ENCODE measurements at places on chromosomes 4 and X.

DNA sequence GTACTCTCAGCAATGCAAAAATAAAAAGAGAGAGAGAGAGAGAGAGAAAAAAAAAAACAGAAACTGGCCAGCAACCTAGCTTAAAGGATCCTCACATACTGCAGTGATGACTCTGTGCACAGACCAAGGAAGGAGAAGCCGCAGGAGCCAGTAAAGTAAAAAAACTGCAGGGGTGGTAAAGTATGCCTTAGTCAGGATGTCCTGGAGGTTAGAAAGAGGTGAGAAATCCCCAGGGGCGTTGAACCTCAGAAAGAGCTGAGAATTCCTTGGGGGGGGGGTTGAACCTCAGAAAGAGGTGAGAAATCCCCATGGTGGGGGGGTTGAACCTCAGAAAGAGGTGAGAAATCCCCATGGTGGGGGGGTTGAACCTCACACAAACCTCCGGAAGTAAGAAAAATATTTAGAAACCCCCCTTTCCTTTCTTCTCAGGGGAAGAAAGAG, 48.0 kb downstream of the MAGEA9 start:
- no peak for DNase-seq

DNA sequence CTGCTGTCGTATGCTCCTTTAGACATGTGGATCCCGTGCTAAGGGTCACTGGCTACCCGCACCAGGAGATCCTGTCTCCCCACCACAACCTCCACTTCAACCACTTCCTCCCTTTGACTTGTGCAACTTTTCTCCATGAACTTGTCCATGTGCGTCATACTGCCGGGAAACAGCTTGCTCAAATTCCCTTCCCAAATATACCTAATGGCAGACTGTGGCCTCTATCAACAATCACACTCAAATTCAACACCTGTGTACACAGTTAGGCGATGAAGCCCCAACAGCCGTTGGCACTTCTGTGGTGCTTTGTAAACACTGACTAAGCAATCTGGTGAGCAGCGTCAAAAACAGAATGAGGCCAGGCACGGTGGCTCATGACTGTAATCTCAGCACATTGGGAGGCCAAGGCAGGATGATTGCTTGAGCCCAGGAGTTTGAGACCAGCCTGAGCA, 49.5 kb downstream of the CD99L2 start:
- DNase-seq, result no peak

DNA sequence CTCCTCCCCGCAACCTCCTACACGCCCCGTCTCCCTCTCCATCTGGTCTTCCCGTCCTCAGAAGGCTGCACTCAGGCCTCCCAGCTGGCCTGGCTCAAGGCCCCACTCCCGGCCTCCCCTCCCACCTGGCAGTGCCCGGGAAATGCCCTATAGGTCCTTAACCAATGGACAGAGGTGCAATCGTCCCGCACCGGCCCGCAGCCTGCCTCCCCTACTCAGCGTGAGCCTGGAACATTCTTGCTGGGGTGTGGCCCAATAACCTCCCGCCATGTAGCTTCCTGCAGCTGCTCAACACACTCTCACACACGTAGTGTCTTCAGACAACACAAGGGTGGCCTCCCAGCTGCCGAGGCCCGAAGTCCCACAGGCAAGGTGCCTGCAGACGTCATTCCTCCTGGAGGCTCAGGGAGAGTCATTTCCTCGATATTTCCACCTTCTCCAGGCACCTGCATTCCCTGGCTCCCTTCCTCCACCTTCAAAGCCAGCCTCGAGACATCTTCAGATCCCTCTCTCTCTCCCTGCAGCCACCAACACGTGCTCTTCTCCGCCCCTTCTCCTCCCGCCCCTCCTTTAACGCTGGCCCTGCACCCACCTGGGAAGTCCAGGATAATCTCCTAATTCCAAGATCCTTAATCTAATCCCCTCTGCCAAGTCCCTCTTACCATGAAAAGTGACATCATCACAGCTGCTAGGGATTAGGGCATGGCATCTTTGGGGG, 56.2 kb downstream of the ADRA2C start:
- DNase-seq, result no peak

- DNase-seq, result no peak
Observed at GRCh38 chr4:119597377-119597776, 31.2 kb downstream of the PDE5A start.

GRCh38 chr4:13244444-13244843, 239.7 kb downstream of the RAB28 start:
- no peak for DNase-seq

- DNase-seq, result no peak
Observed at GRCh38 chr4:174582463-174582862, 60.2 kb upstream of the HPGD start.

GRCh38 chrX:138777230-138777629, 65.7 kb upstream of the FGF13 start:
- DNase-seq, result no peak

DNA sequence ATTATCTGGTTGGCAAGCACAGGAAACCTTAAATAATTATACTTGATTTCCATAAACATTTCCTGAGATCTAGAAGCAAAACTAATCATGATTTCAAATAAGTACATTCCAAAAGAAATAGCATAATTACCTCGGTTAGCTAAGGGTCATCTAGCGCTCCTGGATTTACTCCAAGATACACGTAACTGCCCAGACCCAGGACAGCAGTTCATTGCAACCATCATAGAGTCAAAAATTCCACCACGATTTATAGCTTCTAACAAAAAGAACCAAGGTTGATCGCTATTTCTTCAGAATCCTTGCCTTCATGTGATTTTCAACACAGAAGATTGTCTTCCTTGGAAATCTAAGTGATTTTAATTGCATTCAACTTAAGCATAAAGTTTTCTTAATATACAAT, 1235.5 kb upstream of the TENM3 start:
- DNase-seq, result no peak

GRCh38 chr4:67134616-67135015, 410.7 kb downstream of the CENPC start:
- no peak for DNase-seq

- peak; percentile 42 for DNase-seq
Observed at GRCh38 chrX:153459986-153460385, 10.4 kb downstream of the HAUS7 start.

GRCh38 chr4:140808256-140808655, 52.1 kb upstream of the TBC1D9 start:
- DNase-seq, result no peak

- no peak for DNase-seq
Observed at GRCh38 chr4:77347351-77347966, 190.5 kb downstream of the CCNG2 start.

DNA sequence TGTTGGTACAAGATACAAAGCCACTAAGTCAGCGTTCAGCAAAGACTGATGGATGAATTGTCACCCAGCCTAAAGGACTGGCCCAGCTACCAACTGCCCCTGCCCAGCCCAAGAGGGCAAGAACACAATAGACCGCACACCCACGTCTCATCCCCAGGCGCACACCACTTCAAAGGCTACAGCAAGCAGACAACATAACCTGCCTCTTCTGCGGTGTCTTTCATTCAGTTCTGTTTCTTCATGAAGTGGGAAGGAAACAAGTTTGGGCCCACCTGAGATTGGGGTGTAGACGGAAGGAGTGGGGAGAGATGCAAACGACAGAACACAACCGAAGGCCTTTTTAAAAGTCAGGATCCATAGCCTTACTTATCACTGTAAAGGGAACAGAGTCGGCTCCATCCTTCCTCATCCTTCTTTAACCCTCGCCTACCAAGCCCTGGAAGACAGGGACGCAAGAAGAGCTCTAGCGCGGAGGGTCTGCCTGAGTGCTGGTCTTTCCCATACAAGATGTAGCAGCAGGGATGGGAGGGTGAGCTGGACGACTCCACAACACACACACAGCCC, 691 bp downstream of the SCARB2 start:
- DNase-seq, result peak; percentile 12

GRCh38 chrX:11678158-11678557, 12.4 kb upstream of the ARHGAP6 start:
- no peak for DNase-seq

GRCh38 chr4:138090150-138090917, 151.8 kb downstream of the SLC7A11 start:
- peak; percentile 80 for DNase-seq

DNA sequence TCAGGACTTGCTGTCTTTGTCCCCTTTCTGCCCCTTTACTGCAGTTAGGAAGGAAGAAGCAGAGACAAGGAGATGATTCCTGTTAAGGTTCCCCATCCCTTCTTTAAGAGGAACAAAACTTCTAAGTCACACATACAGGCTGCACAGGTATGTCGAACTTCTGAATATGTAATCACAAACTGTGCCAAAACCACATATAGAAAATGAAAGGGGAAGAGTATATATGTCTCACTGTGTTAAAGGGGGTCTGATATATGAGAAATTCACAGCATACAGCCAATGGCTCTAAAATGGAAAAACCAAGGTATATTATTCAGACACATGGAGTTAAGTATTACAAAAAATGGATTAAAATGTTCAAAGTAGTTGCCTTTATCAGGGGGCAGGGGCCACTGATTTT, 11.7 kb downstream of the CFAP97 start:
- no peak for DNase-seq

- no peak for DNase-seq
Observed at GRCh38 chr4:150381609-150382008, 200.3 kb upstream of the MAB21L2 start.

GRCh38 chr4:34010751-34011519, 2233.4 kb downstream of the ARAP2 start:
- no peak for DNase-seq

DNA sequence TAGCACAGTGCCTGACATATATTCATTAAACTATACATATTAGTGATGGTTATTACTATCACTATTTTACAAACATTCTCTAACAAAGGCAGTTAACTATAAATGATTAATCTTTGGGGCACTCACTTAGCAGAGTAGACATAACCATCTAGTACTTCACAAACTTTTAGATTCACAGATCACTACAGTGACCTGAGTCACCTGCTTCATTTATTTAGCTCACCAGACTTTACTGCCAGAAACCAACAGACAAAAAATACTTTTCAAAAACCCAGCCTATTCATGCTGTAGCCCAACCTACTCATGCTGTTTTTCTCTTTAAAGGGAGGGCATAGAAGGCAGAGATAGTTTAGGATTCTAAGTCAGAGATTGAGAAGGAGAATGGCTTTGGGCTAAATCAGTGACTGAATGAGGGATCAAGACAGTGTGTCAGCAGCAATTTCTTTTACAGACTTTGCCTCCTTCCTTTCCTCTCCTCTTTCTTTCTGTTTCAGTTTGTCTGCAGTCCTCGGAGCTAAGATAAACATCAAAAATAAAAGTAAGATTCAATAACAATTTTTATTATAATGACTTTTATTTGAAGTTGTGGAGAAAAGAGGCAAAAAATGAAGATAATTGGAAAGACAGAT, 34.7 kb upstream of the PDE5A start:
- no peak for DNase-seq

- DNase-seq, result no peak
Observed at GRCh38 chrX:48541140-48541814, 1.8 kb downstream of the TBC1D25 start.

GRCh38 chr4:78386679-78387078, 164.9 kb upstream of the ANXA3 start:
- no peak for DNase-seq

DNA sequence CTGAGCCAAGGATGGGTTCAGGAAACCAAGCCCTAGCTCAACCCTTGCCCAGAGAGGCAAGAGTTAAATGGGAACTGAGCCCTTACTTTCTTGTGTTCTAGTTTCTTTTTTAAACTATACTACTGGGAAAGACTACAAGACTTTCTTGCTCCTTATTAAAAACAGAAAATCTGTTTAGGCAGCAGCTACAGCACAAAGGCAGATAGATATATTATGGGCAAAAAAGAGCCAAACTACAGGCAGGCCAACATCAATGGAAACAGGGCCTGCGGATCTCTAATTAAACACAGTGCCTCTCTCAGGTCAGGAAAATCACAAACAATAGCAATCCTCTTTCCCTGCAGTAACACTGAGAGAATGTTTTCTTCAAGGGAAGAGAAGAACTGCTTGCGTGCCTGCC, 226.0 kb downstream of the LDB2 start:
- DNase-seq, result no peak

DNA sequence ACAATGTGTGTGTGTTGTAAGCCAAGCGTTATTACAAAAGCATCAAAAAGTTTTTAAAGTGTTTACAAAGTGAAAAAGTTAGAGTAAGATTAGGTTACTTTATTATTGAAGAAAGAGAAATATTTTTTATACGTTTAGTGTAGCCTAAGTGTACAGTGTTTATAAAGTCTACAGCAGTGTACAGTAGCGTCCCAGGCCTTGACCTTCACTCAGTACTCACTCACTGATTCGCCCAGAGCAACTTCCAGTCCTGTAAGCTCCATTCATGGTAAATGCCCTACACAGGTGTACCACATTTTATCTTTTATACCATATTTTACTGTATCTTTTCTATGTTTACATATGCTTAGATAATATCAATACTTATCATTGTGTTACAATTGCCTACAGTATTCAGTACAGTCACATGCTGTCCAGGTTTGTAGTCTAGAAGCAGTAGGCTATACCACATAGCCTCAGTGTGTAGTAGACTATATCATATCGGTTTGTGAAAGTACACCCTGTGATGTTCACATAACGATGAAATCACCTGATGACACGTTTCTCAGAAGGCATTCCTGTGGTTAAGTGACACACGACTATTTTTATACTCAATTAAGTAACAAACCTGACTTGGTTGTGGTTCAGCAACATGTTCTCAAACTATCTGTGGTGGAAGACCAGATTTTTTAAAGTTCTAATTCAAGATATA, 152.0 kb upstream of the EDNRA start:
- DNase-seq, result no peak

- no peak for DNase-seq
Observed at GRCh38 chr4:40205259-40206198, 8.7 kb downstream of the RHOH start.

GRCh38 chr4:145132511-145133098, 34.5 kb downstream of the ABCE1 start:
- no peak for DNase-seq

GRCh38 chrX:39856472-39857121, 241.2 kb downstream of the BCOR start:
- no peak for DNase-seq

DNA sequence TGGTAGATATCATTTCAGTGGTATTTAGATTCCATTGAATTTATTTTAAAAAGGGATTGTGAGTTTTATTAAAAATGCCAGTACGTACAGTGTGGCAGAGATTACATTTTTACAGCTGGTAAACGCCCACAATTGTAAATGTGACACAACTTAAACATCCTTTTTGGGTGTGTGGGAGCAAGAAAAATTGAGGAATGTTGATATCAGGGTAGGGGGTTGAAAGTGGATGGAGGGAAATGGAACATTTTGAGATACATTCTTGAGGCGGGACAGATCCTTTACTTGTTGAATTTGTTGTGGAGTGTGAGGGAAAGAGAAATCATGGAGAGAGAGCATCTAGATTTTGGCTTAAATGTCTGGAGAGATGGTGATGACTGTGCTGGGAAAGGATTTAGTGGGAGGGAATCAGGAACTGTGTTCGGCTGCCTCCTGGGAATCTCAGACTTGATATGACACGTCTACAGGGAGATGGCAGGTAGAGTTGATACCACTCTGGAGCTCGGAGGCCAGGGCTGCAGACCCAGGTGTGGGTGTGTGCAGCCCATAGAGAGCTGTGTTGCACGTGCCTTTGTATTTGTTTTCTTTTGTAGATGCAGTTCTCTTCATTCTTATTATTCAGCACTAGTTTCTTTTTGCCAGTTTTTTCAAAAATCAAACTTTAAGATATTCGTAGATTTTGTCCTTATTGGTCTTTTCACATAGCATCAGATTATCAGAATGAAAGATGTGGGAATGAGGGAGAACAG, 10.8 kb downstream of the TMEM131L start:
- no peak for DNase-seq

GRCh38 chr4:7139167-7139982, 53.0 kb upstream of the SORCS2 start:
- no peak for DNase-seq

Measured in HTR-8/SVneo (cell line).